ENCODE measurements at places on chromosomes 6 and 20. TPM values are rescaled to one million over a fixed set of nuclear protein-coding genes. Genes with fewer than 3 reads are reported as not detected.

- no peak overlapping the region for H3K27ac ChIP-seq
- no peak overlapping the region for H3K4me3 ChIP-seq
- no peak for DNase-seq
Measured at GRCh38 chr20:25072226-25072811, 9.6 kb downstream of the VSX1 start.

- no peak overlapping the region for H3K4me3 ChIP-seq
- DNase-seq = no peak
- H3K27me3 ChIP-seq = peaks cover 64% of the 10 kb centered on the region
- no peaks in the 10 kb centered on the region for H3K4me1 ChIP-seq
- no peak overlapping the region for H3K27ac ChIP-seq
Measured at GRCh38 chr20:59205044-59205443, 41.4 kb downstream of the ZNF831 start.

DNA sequence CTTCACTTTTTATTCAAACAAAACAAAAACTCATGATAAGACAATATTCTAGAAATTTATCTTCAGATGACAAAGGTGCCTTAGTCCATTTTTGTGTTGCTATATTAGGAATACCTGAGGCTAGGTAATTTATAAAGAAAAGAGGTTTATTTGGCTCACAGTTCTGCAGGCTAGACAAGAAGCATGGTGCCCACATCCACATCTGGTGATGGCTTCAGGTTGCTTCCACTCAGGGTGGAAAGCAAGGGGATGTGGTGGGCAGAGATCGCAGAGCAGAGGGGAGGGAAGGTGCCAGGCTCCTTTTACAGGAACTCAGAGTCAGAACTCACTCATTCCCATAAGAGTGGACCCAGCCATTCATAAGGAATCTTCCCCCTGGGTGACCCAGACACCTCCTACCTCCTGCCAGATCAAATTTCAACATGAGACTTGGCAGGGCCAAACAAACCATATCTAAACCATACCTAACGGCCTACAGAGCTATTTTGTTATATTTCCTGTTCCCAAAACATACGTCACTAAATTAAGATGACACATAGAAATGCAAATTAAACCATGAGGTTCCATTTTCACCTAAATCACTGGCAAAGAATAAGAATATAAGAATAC lies 26.4 kb downstream of the ABHD12 start:
- no peak for DNase-seq
- peak overlapping the region; percentile 50 for H3K27ac ChIP-seq
- no peaks in the 10 kb centered on the region for H3K27me3 ChIP-seq
- no peak overlapping the region for H3K4me3 ChIP-seq
- H3K36me3 ChIP-seq = peaks cover 26% of the 10 kb centered on the region

GRCh38 chr6:42354702-42355101 lies 97.0 kb downstream of the TRERF1 start:
- peaks cover 4% of the 10 kb centered on the region for H3K36me3 ChIP-seq
- H3K4me3 ChIP-seq = no peak overlapping the region
- no peak overlapping the region for H3K27ac ChIP-seq
- H3K4me1 ChIP-seq = peaks cover 21% of the 10 kb centered on the region
- H3K27me3 ChIP-seq = no peaks in the 10 kb centered on the region

DNA sequence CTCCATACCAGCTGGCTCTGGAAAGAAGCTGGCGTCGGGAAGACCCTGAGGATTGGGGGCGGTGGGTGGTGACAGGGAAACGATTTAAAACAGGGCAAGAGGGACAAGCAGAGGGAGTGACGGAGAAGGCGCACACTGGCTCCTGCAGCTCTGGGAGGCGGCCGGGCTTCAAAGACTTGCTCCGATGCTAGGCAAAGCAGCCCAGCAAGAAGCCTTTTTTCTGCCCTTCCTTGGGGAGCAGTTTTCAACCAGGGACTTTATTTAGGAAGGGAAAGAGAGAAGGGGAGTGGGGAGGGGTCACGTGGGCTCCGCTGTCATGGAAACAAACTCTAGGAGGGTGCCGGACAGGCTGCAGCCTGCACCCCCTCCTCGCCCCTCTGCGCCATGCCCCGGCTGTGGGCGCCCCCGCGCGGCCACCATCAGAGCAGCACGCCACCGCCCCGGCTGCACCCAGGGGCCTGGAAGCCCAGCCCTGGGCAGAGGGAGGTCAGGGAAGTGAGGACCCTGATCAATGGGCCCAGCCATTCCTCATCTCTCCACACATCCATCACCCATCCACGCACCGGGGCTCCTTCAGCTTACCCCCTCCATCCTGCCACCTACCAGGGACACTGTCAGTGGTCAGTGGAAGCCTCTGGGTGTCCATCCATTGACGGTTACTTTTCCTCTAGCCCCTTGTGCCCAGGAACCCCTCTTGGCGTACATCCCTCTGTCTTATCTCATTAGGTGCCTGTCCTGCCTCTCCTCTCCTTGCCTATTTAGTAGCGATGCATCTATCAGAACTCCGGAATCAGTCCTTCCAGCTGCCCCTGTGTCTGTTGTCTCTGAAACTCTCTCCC lies 66.6 kb upstream of the CCDC167 start:
- peak overlapping the region; percentile 71 for H3K27ac ChIP-seq
- peak overlapping the region; percentile 74 for H3K4me3 ChIP-seq
- peaks cover 6% of the 10 kb centered on the region for H3K27me3 ChIP-seq
- H3K4me1 ChIP-seq = peaks cover 24% of the 10 kb centered on the region

GRCh38 chr6:20021795-20022194 lies 184.6 kb downstream of the ID4 start:
- peaks cover 2% of the 10 kb centered on the region for H3K27me3 ChIP-seq
- H3K27ac ChIP-seq = no peak overlapping the region
- H3K4me3 ChIP-seq = no peak overlapping the region
- DNase-seq = no peak

DNA sequence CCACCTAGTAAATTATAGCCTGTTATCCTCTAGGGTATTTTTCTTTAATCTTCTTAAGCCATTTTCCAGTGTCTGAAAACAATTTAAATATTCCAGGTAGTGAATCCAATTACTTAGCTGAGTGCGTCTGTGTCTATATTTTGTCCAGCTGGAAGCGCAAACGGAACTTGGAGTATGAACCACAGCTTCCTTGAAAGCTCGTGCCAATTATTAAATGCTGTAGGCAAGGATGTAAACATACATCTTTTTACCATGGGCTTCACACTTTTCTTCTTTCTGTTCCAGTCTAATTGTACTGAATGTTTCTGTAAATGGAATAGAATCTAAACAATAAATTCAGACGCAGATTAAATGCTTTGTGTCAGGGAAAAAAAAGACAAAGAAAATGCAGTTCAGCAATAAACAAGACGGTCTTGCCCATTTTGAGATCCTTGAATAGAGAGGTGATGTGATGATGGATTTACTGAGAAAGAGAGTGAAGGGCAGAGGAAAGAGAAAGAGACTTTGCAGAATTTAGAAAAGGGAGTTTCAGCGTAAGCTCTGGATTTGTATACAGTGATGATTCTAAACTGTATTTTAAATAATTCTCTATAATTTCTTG lies 1.9 kb downstream of the PLCB1 start:
- DNase-seq = no peak
- no peaks in the 10 kb centered on the region for H3K36me3 ChIP-seq
- no peak overlapping the region for H3K27ac ChIP-seq
- peaks cover 38% of the 10 kb centered on the region for H3K4me1 ChIP-seq

- peaks cover 26% of the 10 kb centered on the region for H3K4me1 ChIP-seq
- DNase-seq = no peak
- H3K27ac ChIP-seq = no peak overlapping the region
- peaks cover 9% of the 10 kb centered on the region for H3K27me3 ChIP-seq
Measured at GRCh38 chr6:80527552-80528052, 421.1 kb downstream of the BCKDHB start.

DNA sequence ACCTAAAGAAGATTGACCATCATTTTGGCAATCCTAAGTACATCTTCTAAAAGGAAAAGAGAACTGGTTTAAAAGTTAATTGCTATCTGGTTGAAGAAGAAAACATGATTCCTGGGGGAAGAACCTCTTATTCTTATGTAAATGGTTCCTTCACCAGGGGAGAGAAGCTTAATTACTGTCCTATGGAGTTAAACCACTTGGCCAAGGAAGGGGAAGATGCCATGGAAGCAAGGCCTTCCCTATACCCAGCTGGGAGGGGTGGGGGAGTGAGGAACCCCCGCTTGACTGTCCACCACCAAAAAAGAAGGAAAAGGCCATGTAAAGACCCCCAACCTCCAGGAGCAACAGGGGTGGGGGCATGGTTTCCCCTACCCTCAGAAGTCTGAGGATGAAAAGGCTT lies 962.1 kb downstream of the GRIK2 start:
- H3K27me3 ChIP-seq = peaks cover 2% of the 10 kb centered on the region
- H3K27ac ChIP-seq = no peak overlapping the region
- no peak overlapping the region for H3K4me3 ChIP-seq

DNA sequence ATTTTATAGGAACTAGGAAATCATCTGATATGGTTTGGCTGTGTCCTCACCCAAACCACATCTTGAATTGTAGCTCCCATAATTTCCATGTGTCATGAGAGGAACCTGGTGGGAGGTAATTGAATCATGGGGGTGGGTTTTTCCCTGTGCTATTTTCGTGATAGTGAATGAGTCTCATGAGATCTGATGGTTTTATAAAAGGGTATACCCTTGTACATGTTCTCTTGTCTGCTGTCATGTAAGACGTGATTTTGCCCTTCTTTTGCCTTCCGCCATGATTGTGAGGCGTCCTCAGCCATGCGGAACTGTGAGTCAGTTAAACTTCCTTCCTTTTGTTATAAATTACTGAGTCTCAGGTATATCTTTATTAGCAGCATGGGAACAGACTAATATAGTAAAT lies 27.9 kb downstream of the EPM2A start:
- peaks cover 7% of the 10 kb centered on the region for H3K36me3 ChIP-seq
- no peaks in the 10 kb centered on the region for H3K27me3 ChIP-seq
- DNase-seq = no peak
- no peak overlapping the region for H3K27ac ChIP-seq
- no peaks in the 10 kb centered on the region for H3K4me1 ChIP-seq

- no peak overlapping the region for H3K4me3 ChIP-seq
- DNase-seq = no peak
- no peaks in the 10 kb centered on the region for H3K36me3 ChIP-seq
- no peak overlapping the region for H3K27ac ChIP-seq
Measured at GRCh38 chr20:20788308-20788707, 75.9 kb upstream of the RALGAPA2 start.

DNA sequence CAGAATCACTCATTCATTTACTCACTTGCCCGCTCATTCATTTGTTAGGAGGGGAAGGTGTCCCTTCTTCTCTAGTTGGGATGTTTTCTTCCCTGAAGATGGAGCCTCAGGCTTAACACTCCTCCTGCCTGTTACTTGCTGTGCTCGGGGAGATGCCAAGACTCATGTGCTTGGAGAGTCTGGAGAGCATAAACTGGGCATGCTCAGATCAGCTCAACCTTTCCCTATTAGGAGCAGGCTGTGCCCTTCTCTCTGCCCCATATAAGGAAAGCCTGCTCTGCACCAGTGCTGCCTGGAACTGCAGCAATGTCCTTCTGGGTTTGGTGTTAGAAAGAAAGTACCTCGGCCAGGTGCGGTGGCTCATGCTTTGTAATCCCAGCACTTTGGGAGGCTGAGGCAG lies 18.0 kb upstream of the UBE2V1 start:
- H3K27ac ChIP-seq = no peak overlapping the region
- H3K4me1 ChIP-seq = peaks cover 7% of the 10 kb centered on the region
- H3K4me3 ChIP-seq = no peak overlapping the region
- peaks cover 33% of the 10 kb centered on the region for H3K36me3 ChIP-seq
- no peak for DNase-seq

DNA sequence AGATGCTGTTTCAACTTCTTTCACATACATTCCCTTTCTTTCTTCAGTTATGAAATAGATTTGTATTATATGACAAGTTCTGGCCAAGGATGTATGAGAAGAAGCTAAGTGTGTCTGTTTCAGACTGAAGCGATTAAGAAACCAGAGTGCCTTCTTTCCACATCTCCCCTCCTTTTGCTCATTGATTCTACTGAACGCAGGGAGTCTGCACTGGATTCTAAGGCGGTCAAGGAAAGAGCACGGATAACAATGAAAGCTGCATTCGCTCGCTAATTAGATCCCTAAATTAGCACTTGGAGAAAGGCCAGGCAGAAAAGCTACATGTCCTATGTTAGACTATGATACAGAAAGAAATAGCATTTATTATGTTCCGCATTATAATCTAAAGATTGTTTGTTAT lies 267.7 kb downstream of the HAO1 start:
- peaks cover 6% of the 10 kb centered on the region for H3K27me3 ChIP-seq
- H3K36me3 ChIP-seq = no peaks in the 10 kb centered on the region
- H3K4me1 ChIP-seq = peaks cover 2% of the 10 kb centered on the region
- no peak overlapping the region for H3K27ac ChIP-seq

DNA sequence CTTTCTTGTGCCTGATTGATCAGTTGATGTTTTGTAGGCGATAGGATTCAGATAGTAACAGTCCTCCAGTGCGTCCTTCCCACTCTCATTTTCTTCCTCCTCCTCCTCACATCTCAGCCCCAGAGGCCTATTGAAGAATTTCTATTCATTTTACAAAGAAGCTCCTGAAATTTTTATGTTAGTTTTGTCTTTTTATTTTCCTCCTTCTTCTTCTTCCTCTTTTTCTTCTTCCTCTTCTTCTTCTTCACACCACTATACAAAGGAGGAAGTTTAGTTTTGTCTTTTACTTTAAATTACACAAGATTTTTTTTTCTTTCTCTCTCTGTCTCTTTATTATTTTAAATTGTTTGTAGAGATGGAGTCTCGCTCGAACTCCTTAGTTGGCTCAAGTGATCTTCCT lies 19.1 kb downstream of the BTN2A1 start:
- peaks cover 7% of the 10 kb centered on the region for H3K36me3 ChIP-seq
- H3K27me3 ChIP-seq = no peaks in the 10 kb centered on the region
- no peak for DNase-seq
- H3K27ac ChIP-seq = peak overlapping the region; percentile 87
- H3K4me3 ChIP-seq = no peak overlapping the region

GRCh38 chr6:47162231-47162630 lies 120.1 kb upstream of the ADGRF1 start:
- DNase-seq = no peak
- no peaks in the 10 kb centered on the region for H3K36me3 ChIP-seq
- no peaks in the 10 kb centered on the region for H3K4me1 ChIP-seq
- H3K27me3 ChIP-seq = no peaks in the 10 kb centered on the region
- H3K27ac ChIP-seq = no peak overlapping the region
- H3K4me3 ChIP-seq = no peak overlapping the region

- peaks cover 12% of the 10 kb centered on the region for H3K4me1 ChIP-seq
- H3K27ac ChIP-seq = no peak overlapping the region
- no peak overlapping the region for H3K4me3 ChIP-seq
- no peaks in the 10 kb centered on the region for H3K27me3 ChIP-seq
- DNase-seq = no peak
- no peaks in the 10 kb centered on the region for H3K36me3 ChIP-seq
Measured at GRCh38 chr6:54244430-54244829, 63.8 kb upstream of the TINAG start.

- H3K4me3 ChIP-seq = no peak overlapping the region
- H3K27ac ChIP-seq = no peak overlapping the region
- peaks cover 35% of the 10 kb centered on the region for H3K36me3 ChIP-seq
- H3K4me1 ChIP-seq = peaks cover 16% of the 10 kb centered on the region
- no peaks in the 10 kb centered on the region for H3K27me3 ChIP-seq
Measured at GRCh38 chr6:127302728-127303660, 36.3 kb downstream of the RNF146 start.

RRP36 gene
- total RNA-seq = 45.9 TPM

PKIG gene
- 50.4 TPM for total RNA-seq

IRF4 gene
- 0.11 TPM for total RNA-seq

TUBB1 gene
- not detected for total RNA-seq

DACT2 gene
- 7.4 TPM for total RNA-seq

ULBP1 gene
- total RNA-seq = 0.11 TPM

PSMB1 gene
- 140 TPM for total RNA-seq

PMEPA1 gene
- 40.7 TPM for total RNA-seq

DEFB124 gene
- total RNA-seq = not detected

GMPR gene
- total RNA-seq = 4.0 TPM

EFCAB8 gene
- total RNA-seq = 0.51 TPM

CLIC5 gene
- total RNA-seq = 1.8 TPM

SRSF12 gene
- 12.4 TPM for total RNA-seq

NR2E1 gene
- total RNA-seq = not detected

CNBD2 gene
- 3.5 TPM for total RNA-seq

SPATS1 gene
- total RNA-seq = not detected

CALHM6 gene
- 2.4 TPM for total RNA-seq

ARHGAP18 gene
- total RNA-seq = 10.5 TPM

Measured in mesothelial cell of epicardium (in vitro differentiated cells).